ENCODE measurements at places on chromosomes 3 and 15. TPM values are rescaled to one million over a fixed set of nuclear protein-coding genes. Genes with fewer than 3 reads are reported as not detected.

Gene GOLGA6D
- not detected for polyA plus RNA-seq

Gene LRRC2
- 0.46 TPM for polyA plus RNA-seq

Gene MORC1
- polyA plus RNA-seq, result not detected

DNA sequence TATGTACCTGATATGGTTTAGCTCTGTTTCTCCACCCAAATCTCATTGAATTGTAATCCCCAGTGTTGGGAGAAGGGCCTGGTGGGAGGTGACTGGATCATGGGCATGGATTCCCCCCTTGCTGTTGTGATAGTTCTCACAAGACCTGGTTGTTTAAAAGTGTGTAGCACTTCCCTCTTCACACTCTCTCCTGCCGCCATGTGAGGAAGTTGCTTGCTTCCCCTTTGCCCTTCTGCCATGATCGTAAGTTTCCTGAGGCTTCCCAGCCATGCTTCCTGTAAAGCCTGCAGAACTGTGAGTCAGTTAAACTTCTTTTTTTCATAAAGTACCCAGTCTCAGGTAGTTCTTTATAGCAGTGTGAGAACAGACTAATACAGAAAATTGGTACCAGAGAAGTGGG lies 93.1 kb downstream of the C3orf70 start:
- no peak for DNase-seq
- H3K4me3 ChIP-seq, result no peak overlapping the region
- peaks cover 2% of the 10 kb centered on the region for H3K36me3 ChIP-seq
- no peaks in the 10 kb centered on the region for H3K4me1 ChIP-seq
- no peak overlapping the region for H3K27ac ChIP-seq

DNA sequence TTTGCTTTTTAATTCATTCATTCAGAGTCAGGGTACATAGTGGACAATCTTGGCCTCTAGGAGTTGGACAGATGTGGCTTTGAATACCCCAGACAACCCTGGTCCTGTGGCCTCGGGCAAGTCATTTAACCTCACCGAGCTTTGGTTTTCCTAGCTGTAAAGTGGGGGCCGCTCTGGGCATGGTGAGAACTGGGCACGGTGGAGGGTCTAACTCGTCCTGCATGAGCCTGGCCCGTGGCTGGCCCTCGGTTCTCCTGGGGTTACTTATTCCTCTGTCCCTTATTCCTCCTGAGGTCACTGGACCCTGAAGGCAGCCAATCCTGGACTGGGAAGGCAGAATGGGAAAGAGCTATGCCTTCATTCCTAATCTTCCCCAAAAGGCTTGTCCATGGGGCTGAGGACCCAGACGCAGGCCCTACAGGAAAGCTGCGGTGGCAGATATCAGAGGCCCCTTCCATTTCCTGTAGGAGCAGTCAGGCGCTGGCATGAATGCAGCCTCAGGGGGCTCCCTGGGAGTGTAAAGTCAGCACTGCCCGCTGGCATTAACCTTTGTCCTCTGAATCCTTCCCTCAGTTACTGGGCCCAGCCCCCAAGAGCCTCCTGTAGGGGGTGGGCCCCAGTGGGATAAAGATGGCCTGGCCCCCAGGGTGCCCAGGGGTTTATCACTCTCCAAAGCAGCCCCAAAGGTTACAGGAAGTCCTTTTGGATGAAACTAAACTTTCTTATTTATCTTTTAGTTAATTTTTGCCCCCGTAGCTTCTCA lies 17.9 kb upstream of the SEC13 start:
- H3K27me3 ChIP-seq, result no peaks in the 10 kb centered on the region
- no peak overlapping the region for H3K27ac ChIP-seq
- no peaks in the 10 kb centered on the region for H3K4me1 ChIP-seq

DNA sequence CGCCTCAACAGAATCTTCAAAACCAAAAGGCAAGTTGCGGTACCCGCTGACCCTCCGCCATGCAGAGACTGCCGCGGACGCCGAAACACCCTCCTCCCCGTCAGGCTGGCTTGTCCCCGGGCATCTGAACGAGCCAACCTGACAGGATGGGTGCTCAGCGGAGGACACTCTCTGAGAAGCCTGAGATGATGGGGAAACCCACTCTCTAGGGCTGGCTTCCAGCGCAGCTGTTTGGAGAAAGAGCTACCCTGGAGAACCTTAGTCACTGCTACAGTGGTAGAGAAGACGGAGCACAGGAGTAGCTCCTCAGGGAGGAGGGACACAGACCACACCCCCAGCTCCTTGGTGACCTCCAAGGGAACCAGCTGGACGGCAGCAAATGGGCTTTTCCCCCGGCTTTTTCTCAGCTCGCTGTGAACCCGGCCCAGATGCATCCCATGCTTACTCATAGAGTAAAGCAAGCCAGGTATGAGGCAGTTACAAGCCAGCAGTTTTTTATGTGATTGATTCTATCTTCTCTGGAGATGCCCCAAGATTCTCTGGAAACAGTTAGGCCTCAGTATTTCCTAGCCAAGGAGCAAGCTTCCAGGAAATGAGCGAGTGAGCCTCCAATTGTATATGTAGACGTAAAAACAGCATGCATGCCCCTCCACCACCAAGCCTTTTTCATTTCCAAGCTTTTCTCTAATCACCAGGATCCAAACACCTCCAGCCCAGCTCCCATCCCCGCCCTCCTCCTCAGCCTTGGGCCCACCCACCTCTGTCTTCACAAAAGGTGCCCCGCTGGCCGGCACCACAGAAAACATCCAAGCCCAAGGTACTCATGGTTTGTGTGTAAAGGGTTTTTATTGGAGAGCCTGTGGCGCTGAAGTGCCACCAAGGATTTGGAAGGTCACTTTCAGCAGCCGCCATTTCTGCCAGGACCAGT lies 38.7 kb downstream of the FAM174B start:
- H3K27me3 ChIP-seq, result no peaks in the 10 kb centered on the region
- H3K36me3 ChIP-seq, result no peaks in the 10 kb centered on the region
- DNase-seq, result peak; percentile 72
- peak overlapping the region; percentile 77 for H3K27ac ChIP-seq

- no peaks in the 10 kb centered on the region for H3K27me3 ChIP-seq
- peak within 1 kb of the TSS; percentile 79 for H3K4me3 ChIP-seq
- DNase-seq, result peak; percentile 91
- peak within 1 kb of the TSS; percentile 97 for H3K27ac ChIP-seq
- no peaks in the 10 kb centered on the region for H3K36me3 ChIP-seq
- peaks cover 15% of the 10 kb centered on the region for H3K4me1 ChIP-seq
Observed at GRCh38 chr3:64687781-64688604, at the start of gene ADAMTS9. ADAMTS9 (minus strand) TSS chr3:64688000; CDS start chr3:64687657, 343 bp downstream.

DNA sequence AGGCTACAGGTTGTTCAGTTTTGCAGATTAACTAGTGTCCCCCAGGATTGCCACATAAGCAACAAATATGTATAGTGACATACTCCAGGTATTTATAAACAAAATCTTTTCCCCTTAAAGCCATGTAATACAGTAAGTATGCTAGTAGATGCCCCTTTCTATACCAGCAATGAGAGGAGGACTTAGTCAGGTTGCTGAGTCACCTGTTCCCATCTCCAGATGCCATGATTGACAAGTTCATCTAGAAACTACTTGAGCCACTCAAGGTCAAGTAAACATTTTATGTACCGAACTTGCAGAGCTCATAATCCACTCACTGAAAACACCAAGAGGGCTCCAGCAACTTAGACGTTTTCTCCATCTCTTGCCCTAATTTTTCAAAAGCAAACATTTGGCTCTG lies 18.2 kb downstream of the SLC9A9 start:
- H3K27me3 ChIP-seq, result no peaks in the 10 kb centered on the region
- H3K27ac ChIP-seq, result no peak overlapping the region
- no peak overlapping the region for H3K4me3 ChIP-seq
- no peak for DNase-seq
- H3K36me3 ChIP-seq, result no peaks in the 10 kb centered on the region

DNA sequence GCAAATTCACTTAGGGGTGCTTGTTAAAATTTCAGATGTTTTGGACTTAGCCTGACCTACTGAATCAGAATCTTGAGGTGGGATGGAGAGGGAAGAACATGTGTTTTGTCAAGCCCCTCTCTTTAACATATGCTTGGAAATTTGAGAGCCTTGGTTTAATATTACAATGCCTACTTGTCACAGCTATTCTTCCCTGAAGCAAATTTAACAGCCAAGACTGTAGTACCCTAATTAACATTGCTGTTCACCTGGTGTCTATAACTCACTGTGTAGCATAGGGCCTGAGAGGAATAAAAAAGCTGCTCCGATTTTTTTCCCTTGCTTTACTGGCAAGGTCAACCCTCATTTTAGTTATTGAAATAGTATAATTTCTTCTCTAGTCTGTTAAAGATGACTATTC lies 880.1 kb downstream of the CADM2 start:
- H3K27ac ChIP-seq, result no peak overlapping the region
- no peaks in the 10 kb centered on the region for H3K36me3 ChIP-seq
- H3K27me3 ChIP-seq, result no peaks in the 10 kb centered on the region
- no peak for DNase-seq
- no peak overlapping the region for H3K4me3 ChIP-seq
- peaks cover 4% of the 10 kb centered on the region for H3K4me1 ChIP-seq

GRCh38 chr15:88571153-88571851 lies 24.8 kb upstream of the DET1 start:
- DNase-seq, result no peak
- no peaks in the 10 kb centered on the region for H3K36me3 ChIP-seq
- no peaks in the 10 kb centered on the region for H3K27me3 ChIP-seq

DNA sequence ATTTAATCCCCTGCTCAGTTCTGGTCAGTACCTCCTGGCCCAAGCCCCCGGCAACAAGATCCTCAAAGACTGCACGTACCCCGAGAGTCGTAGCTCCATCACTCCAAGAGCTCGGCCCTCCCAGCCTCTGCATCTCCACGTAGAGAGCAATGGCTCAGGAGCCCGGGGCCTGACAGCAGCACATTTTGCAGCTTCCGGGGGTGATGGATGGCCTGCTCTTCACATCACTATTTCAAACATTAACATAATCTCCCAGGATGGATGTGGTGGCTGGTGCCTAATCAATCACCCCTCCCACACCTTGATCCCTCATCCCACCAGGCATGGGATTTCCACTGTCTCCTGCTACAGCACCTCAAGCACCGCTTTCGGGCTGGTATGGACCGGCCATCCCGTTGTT lies 28.1 kb downstream of the CACNA2D2 start:
- no peak overlapping the region for H3K27ac ChIP-seq
- no peak overlapping the region for H3K4me3 ChIP-seq
- no peaks in the 10 kb centered on the region for H3K4me1 ChIP-seq

DNA sequence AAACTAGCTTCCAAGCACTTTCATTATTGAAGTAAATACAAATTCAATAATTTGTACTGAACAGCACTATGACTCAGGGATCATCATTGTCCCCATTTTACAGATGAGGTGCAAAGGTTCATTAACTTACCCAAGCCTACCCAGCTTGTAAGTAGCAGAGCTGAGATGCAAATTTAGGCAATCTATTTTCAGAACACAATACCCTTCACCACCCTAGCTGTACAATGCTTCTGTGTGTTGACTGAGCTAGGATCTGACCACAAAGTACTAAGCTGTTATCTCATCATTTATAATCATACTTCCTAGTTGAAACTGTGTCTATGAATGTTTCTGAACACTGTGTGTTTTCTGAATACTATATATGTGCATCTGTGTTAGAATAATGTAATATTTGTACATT lies 3.2 kb upstream of the ILDR1 start:
- no peaks in the 10 kb centered on the region for H3K36me3 ChIP-seq
- no peak overlapping the region for H3K4me3 ChIP-seq
- H3K4me1 ChIP-seq, result no peaks in the 10 kb centered on the region
- DNase-seq, result no peak
- H3K27me3 ChIP-seq, result no peaks in the 10 kb centered on the region

GRCh38 chr3:148068466-148068865 lies 629.2 kb upstream of the AGTR1 start:
- H3K27ac ChIP-seq, result no peak overlapping the region
- no peaks in the 10 kb centered on the region for H3K4me1 ChIP-seq
- H3K36me3 ChIP-seq, result no peaks in the 10 kb centered on the region
- DNase-seq, result no peak
- no peak overlapping the region for H3K4me3 ChIP-seq
- H3K27me3 ChIP-seq, result no peaks in the 10 kb centered on the region
